ENCODE measurements at places on chromosomes 2 and 18. TPM values are rescaled to one million over a fixed set of nuclear protein-coding genes. Genes with fewer than 3 reads are reported as not detected.

GRCh38 chr18:10289951-10290637 lies 164.3 kb upstream of the APCDD1 start:
- no peak for DNase-seq

Gene CXCR4
- total RNA-seq = 83.3 TPM

DNA sequence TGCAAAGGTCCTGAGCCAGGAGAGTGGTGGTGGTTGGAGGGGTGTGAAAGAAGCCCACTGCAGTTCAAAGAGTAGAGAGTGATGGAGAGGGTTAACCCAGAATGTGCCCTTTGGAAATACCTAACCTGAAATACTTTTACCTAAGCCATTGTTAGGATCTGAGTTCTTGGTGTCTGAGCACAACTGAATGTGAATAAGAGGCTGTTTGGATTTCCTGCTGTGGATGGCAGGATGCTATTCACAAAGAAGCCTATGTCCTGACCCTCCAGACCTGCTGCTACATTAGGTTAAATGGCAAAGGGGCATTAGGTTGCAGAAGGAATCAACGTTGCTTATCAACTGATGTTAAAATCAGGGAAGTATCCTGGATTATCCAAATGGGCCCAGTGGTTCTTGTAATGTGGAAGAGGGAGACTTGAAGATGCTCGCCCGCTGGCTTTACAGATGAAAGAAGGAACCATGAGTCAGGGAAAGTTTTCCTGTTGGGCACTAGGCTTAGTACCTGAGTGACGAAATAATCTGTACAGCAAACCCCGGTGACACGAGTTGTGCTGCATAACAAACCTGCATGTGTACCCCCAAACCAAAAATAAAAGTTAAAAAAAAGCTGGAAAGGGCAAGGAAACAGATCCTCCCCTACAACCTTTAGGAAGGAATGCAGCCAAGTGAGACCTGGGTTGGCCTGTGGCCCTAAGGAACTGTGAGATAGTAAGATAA lies 27.2 kb downstream of the ITGA6 start:
- no peak for DNase-seq

Gene IL1RN
- total RNA-seq = 4.2 TPM

Gene NEURL3
- 0.75 TPM for total RNA-seq

Gene CDKL4
- total RNA-seq = not detected

DNA sequence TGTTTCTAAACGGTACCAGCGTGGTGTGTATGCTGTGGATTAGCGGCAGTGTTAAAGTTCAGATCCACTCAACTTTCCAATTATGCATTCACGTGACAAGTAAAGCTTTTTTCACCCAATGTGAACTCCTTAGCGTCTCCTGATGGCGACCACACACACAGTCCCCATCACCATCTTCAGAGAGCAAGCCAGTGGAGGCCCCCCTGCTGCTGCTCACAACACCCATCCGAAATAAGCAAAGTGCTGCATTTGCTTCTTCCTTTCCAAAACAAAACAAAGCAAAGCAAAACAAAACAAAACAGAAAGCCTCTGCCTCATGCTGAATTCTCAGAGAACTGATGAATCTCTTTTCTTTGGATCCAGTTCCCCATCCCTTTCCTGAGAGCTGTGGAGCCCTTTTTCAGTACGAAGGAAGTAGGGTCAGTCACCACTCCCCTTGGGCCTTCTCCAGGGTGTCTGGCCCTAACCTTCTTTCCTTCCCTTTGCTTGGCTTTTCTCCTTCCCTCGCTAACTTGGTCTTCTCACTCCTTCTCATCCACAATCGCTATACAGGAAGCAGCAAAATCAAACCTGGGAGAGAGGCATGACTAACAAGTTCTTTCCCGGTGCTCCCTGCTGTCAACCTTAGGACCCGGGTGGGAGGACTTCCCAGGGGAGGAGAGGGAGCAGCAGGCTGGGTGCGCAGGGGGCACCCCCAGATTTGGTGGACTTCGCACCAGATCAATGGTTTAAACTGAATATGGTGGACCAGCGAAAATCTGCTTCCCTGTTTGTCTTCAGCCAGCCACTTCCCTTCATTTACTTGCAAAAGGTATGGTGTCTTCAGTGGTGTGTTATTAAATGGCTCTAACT lies 56.0 kb downstream of the NRP2 start:
- no peak for DNase-seq

Gene ANKRD30BL
- total RNA-seq = not detected

DNA sequence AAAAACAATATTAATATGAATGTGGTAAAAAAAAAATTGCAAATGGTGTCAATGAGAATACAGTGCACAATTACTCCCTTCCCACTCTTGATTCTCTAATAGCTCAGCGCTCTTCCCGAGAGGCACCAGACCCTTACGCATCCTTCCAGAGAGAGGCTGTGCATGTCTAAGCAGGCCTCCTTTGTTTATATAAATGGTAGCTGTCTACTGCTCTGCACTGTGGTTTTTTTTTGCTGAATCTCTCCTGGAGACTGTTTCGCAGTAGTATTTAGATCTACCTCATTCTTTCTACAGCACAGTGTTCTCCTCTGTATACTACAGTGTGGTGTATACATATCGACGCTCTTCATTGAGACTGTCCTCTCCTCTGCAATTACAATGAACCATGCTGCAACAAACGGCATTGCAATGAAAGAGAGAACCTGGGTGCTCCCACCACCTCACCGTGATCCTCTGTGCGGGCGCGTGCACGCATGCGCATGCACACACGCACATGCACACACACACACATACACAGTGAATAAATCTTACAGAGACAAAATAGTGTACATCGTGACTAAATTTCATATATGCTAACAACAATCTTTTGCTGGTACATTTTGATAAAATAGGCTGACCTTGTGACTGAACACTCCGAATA lies 19.4 kb downstream of the SEPTIN10 start:
- no peak for DNase-seq

DNA sequence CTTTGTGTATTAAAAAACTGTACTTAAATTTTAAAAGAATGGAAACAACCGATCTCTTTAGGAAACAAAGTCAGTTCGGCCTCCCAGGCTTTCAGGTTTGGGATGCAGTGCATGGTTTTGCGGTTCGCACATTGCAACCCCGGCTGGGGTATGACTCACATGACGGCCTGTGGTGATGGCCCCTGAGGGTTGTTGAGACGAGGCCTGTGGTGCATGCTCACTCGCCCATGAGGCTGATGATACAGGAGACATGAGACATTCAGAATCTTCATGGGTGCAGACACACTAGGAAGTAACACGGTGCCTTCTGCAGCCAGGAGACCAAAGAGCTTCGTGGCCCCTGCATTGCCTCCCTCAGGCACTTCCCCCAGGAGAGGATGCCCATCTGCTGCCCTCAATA lies 724.6 kb upstream of the SALL3 start:
- DNase-seq = no peak

GRCh38 chr2:162840598-162841246 lies 2.2 kb upstream of the KCNH7 start:
- DNase-seq = no peak

GRCh38 chr2:205689820-205690219 lies 7.5 kb downstream of the NRP2 start:
- DNase-seq = no peak

DNA sequence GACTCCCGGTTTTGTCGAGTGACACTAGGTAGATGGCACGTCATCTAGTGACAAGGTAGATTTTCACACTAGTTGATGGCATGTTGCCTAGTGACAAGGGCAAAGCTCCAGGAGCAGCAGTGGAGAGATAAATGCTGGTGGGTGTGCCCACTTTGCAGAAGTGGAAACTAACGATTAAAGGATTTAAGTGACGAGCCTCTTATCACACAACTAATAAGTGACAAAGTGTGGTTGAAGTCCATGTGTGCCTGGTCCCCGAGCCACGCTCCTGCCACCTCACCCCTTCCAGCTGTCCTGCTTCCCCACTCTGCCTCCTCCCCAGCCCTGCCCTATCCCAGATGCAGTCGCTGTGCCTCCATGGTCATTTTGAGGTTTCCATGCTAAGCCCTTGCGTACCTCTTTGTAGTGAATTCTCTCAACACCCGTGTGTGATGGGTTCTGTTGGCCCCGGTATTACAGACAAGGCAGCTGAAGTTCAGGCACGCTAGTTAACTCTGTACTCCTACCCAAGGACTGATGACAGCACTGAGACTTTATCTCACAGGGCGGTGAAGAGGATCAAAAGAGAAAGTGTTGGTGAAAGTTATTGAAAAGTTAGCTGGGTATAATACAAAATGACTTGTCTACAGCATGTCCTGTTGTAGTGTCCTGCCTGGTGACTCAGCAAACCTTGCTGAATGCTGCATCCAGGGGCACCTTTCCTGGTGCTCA lies 113.4 kb upstream of the GLI2 start:
- DNase-seq = no peak

- no peak for DNase-seq
Observed at GRCh38 chr18:46334868-46335281, 230.7 kb downstream of the HAUS1 start.

- DNase-seq = no peak
Observed at GRCh38 chr2:38835990-38836389, 39.7 kb downstream of the DHX57 start.

DNA sequence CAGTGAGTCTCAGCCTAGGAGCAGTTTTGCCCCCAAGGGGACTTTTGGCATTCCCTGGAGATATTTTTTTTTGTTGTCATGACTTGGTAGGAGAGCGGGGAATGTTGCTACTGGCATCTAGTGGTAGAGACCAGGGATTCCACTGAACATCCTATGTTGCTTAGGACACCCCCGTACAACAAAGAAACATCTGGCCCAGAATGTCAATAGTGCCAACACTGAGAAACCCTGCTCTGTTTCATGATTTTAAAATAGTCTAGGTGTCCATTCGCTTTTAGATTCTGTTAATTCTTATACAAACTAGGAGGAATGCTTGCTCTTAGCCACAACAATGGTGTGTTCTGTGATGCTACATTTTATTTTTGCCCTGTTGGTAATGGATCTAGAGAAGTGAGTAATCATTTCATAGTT lies 225.8 kb upstream of the SIX3 start:
- no peak for DNase-seq

Gene NOSTRIN
- not detected for total RNA-seq

Gene CRYBA2
- total RNA-seq = not detected

- no peak for DNase-seq
Observed at GRCh38 chr2:171688129-171688465, 828 bp downstream of the DYNC1I2 start.

Gene FTCDNL1
- total RNA-seq = 2.1 TPM

GRCh38 chr18:55402731-55403405 lies 185.1 kb downstream of the TCF4 start:
- DNase-seq = no peak

Gene CENPO
- 44.7 TPM for total RNA-seq

Gene HOXD12
- total RNA-seq = not detected

Gene DSG4
- total RNA-seq = not detected

GRCh38 chr2:126784621-126785020 lies 114.1 kb upstream of the TEX51 start:
- DNase-seq = no peak

- no peak for DNase-seq
Observed at GRCh38 chr2:25041307-25041927, 459 bp upstream of the EFR3B start.

- DNase-seq = peak; percentile 19
Observed at GRCh38 chr2:128091726-128092080, 703 bp downstream of the UGGT1 start.

GRCh38 chr2:239311132-239312040 lies 89.4 kb downstream of the HDAC4 start:
- DNase-seq = no peak

- no peak for DNase-seq
Observed at GRCh38 chr2:120402508-120402907, 56.6 kb downstream of the INHBB start.

Gene GPR45
- total RNA-seq = not detected

- no peak for DNase-seq
Observed at GRCh38 chr2:95058466-95058988, 33.0 kb downstream of the MAL start.

Gene SNORC
- total RNA-seq = 1.8 TPM

Gene CYBRD1
- total RNA-seq = 4.2 TPM

Gene BMP10
- not detected for total RNA-seq

- peak; percentile 73 for DNase-seq
Observed at GRCh38 chr2:181123798-181124231, 143.4 kb downstream of the UBE2E3 start.

Gene ZSWIM2
- total RNA-seq = not detected

- no peak for DNase-seq
Observed at GRCh38 chr2:105660489-105660888, 84.2 kb upstream of the NCK2 start.

DNA sequence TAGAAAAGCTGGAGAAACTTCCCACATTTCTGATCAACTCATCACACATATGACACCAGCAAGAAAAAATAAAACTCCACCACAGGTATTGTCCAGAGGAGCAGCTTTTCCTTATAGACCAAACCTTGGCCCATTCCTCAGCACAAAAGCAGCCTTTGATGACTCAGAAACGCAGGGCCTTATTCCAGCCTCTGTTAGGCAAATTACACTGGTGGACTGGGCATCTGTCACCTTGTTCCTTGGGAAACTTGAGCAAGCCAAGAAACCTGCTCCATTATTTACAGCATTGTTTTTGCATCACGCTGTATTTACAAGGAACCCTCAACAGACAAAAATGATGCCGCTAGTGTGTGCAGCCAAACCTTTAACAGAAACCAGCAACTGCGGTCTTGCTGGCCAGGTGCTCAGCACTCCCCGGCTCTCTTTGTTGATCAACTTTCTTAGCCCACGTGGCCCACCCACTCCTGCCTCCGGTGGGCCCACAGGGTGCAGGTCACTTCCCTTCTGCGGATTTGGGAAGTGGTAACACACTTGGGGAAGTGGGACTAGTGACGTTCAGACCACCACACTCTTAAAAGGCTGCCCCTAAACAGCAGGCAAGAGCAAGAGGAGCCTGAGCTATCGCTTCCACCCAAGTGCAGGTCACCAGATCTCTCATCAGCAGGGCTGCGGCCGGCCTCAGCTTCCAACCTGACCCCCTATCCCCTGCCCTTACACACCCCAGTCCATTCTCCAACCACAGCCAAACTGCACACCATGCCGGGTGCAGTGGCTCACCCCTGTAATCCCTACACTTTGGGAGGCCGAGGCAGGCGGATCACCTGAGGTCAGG lies 1.5 kb downstream of the AP1S3 start:
- DNase-seq = no peak

Gene CTNNA2
- not detected for total RNA-seq

Gene BCL11A
- not detected for total RNA-seq

- DNase-seq = no peak
Observed at GRCh38 chr2:129113776-129114175, 795.1 kb upstream of the HS6ST1 start.

DNA sequence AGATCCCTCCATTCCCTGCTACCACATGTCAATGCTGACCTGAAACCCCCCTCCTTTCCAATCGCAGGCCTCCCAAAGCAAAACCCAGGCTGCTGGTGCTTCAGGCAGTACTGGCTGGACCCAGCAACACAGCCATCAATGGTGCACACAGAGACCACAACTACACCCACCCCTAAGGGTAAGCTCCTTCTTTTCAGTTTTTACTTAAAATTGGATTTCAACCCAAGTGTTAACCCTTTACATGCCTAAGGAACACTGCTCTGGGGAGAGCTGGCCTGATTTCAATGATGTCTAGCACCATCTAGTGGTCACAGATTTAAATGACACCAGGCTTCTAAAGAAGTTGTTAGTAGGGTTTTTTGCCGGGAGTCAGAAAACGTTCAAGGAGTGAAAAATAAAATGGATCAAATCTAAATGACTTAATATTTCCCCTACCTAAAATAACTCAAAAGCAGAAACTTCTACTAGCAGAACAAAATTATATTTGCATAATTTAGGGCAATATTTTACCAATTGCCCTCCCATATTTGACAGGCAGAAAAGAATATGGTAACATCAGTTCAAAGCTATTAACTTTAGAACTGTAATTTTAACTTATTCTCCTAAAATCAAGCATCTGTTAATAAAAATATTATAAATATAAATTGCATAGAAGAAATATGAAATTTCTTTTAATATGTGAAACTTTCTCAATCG lies 24.6 kb downstream of the FECH start:
- no peak for DNase-seq

Gene SFXN5
- 12.0 TPM for total RNA-seq

All from activated T-helper 1 cell treated with anti-CD3 and anti-CD28 coated beads, Interleukin-12 subunit alpha, Interleukin-12 subunit beta, Interleukin-2, Interleukin-4 antibody, amounts not matched to agents 30 ng/mL and 10 ng/mL and 1 ng/mL, durations not matched to agents 14 hours and 24 hours and 36 hours (primary cell).